ENCODE measurements at places on chromosomes 4 and X.

DNA sequence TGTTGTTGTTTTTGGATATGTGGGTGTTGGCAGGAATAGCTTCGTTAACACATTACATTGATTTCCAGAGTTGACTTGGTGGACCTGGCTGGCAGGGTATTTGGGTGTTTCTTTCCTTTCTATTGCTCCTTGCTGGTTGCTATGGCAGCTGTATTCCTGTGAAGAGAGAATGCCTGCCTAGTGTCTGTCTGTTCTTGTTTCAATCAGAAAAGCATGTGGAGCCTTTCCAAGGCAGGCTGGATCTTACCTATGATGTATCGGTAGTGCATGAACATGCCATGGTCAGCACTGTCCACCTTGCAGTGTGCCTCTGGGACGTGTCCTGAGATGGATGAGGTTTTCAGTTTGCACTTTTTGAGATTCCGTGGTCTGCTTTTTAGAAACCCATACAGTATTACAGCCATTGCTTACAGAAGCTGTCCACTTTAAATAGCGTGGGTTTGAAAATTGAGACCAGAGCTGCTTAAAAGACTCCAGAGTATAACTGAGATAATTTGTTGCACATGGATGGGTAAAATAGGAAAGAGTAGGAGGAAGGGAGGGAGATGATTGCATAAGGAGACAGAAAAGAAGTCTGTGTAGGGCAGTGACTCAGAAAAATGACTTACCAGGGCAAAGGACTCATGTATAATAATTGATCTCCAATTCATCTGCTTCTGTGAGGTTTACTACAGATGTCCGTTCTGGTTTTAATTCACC lies 20.0 kb upstream of the AADAT start:
- DNase-seq = peak; percentile 33

GRCh38 chr4:48787056-48787455 lies 7.0 kb upstream of the FRYL start:
- DNase-seq = no peak

GRCh38 chr4:15864651-15865566 lies 73.6 kb downstream of the FGFBP1 start:
- no peak for DNase-seq

DNA sequence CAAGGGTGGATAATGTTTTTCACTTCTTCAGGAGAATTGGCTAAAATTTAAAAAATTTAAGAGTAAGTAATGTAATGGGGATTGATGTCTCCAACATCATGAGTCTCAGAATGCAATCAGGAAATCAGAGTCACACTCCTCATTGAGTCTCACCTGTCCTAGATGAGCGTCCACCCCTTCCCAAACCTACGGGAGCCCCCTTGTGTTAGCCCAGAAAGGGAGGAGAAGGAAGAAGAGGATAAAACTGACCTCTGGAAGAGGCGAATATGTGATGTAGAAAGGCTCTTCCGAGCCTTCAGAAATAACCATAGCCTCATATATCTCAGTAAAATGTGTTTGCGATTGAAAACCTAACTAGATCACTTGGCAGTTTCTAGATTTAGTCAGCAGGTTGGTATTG lies 157.1 kb downstream of the DCLK2 start:
- DNase-seq = no peak

DNA sequence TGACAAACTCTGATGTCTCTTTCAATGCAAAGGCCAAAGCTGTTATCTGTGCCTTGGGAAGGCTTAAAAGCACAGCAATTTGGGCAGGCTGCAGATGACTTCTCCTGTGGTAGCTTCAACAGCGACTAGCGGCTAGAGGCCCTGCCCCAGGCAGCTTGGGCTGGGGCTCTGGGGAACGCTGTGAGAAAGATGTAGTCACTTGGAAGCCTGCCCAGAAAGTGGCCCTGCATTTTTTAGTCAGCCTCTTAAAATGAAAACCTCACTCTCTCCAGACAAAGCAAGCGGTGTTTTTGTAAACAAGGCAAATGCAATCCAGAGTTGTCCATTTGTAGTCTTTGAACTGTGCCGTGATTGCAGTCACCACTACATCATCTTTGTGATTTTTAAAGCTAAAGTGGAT lies 27.5 kb downstream of the PCYT1B start:
- DNase-seq = no peak

- DNase-seq = no peak
These were observed 80.3 kb downstream of the BANK1 start for GRCh38 chr4:101870874-101871273.

- peak; percentile 79 for DNase-seq
These were observed 8.1 kb upstream of the GSX2 start for GRCh38 chr4:54091637-54092404.

GRCh38 chrX:16666541-16666940 lies 16.6 kb downstream of the S100G start:
- no peak for DNase-seq

- DNase-seq = no peak
These were observed 9.4 kb downstream of the NPY5R start for GRCh38 chr4:163353054-163353453.

- no peak for DNase-seq
These were observed 186.6 kb downstream of the RPA4 start for GRCh38 chrX:97070346-97070745.

DNA sequence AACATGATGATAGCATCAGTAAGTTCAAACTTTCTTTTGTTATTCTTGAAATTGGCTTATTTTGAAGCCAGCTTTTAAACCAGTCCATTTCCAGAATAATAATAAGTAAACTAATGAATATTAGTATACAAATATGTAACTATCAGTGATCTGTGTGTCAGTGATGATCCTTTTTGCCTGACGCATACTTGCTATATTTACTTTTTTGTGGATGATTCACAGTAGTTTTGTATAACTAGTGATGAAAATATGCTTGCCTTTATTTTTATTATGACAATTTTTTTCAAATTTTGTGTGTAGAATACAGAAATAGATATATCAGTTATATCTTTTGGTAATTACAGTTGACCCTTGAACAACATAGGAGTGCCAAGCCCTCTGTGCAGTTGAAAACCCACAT lies 49.5 kb downstream of the USP53 start:
- DNase-seq = no peak

DNA sequence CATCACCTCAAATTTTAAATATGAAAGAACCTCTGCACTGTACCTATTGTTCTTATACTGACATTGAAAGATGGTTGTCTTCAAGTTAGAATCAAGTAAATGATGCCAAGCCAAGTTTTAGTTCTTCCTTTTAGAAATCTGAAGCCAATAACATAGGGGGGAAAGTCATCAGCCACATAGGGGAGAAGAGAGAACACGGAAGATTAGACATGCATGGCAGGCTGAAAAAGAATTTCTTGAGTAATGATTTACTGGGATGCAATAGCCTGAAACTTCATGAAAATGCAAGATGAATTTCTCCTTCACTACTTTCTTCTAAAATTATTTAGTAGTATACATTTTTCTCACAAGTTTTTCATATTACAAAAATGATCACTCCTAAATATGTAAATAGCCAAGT lies 13.6 kb upstream of the EPGN start:
- DNase-seq = no peak

DNA sequence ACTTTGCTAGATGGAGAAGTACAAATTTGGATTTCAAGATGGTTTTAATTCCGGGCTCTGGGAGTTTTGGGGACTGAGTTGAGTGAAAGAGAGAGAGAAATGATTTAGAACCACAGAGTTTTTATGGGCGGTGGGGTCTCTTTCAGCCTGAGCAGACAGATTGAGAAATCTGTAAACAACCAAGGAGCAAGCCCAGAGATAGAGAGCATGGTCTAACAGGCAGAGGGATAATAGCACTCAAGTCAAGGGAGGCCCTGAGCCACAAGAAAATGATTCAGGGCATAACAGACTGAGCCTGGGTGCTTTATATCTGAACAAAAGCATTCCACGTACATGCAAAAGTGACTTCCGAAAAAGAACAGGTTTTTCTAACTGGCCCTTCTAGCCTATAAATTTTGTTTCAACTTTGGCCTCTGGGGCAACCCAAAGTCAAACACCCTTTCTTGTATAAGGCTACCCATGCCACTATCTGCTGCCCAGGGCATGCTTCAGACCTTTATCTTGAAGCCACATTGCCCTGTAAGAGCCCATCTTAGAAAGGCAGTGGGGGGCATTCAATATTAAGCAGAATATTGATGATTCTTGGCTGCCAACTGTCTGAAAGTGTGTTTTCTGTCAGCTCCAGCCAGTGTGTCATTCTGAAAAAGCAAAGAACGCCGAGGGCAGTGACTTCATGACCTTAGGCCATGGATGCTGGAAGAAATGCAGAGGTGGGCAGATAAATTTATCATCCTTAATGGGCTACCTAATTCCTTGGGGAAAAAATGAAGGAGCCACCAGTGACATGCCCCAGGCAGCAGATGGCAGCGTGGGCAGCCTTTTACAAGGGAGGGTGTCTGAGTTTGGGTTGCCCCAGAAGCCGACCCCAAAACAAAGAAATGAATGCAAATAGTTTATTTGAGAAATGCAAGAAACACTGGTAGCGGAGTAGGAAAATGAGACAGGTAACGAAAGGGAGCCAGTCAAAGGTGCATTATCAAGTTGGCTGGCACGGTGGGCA lies 637.6 kb downstream of the MID1IP1 start:
- no peak for DNase-seq

DNA sequence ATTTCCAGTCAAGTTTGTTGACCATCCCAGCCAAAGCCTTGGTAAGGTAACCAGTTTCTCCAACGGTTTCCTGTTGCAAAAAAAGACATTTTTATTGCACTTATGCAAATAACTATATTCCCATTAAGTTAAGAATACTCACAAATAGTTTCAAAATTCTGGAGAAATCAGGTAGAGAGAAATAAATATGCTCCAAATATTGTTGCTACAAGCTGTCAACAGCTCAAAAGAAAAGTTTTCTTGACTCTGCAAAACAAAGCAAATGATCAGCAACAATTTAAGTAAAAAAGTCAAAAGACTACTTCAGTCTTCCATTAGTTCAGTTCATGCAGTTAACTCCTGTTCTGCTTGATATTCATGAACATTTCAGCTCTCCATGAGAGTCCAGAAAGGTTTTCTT lies 49.0 kb upstream of the UGT8 start:
- no peak for DNase-seq

DNA sequence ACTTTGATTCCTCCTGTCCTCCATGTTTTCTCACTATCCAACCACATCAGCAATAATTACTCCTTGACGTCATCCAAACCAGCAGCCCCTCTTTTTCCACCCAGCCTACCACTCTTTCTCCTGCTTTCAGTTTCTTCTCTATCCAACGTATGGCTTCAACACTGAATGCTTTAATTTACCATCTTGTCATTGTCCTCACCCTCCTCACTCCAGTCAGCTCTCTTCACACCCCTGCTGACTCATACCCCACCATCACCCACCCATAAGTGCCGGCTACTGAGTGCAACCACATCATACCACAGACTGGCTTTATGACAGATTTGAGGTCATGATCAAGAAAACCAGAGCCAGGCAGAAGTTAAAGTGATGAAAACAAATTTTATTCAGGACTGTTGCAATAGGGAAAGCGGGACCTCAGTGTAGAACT lies 9.8 kb upstream of the ANXA5 start:
- DNase-seq = peak; percentile 38
